Tracheal epithelial cell (primary cell): ENCODE measurements at places on chromosomes 2 and 18. TPM values are rescaled to one million over a fixed set of nuclear protein-coding genes. Genes with fewer than 3 reads are reported as not detected.

Gene PLCL1
- total RNA-seq = under 0.01 TPM in 1 of 2 replicates, not detected in the other

Gene IGFBP5
- 0.43 and 3.4 TPM in 2 replicates for total RNA-seq

Gene PRKAG3
- total RNA-seq = not detected in 2 replicates

Gene ERICH2
- 0.72 and 7.0 TPM in 2 replicates for total RNA-seq

Gene SLC25A12
- total RNA-seq = 11.1 and 14.1 TPM in 2 replicates

Gene SLC30A3
- total RNA-seq = not detected in 2 replicates

Gene GALR1
- not detected in 2 replicates for total RNA-seq

Gene FBXO48
- total RNA-seq = 0.24 and 0.64 TPM in 2 replicates

Gene PARD3B
- total RNA-seq = 1.1 and 2.7 TPM in 2 replicates

Gene ZC3H8
- total RNA-seq = 3.4 and 7.2 TPM in 2 replicates

Gene CPO
- total RNA-seq = not detected in 2 replicates

Gene G6PC2
- total RNA-seq = not detected in 2 replicates

Gene DSC3
- 260 and 288 TPM in 2 replicates for total RNA-seq

Gene CCL20
- total RNA-seq = 2.6 and 158 TPM in 2 replicates

Gene PECR
- total RNA-seq = 14.9 and 19.4 TPM in 2 replicates

Gene HTRA2
- total RNA-seq = 55.4 and 59.8 TPM in 2 replicates

Gene PREB
- total RNA-seq = 35.0 and 43.6 TPM in 2 replicates

Gene STPG4
- total RNA-seq = 0.24 TPM in 1 of 2 replicates, not detected in the other

Gene TRAK2
- total RNA-seq = 8.7 and 15.2 TPM in 2 replicates

Gene TMEM247
- total RNA-seq = not detected in 2 replicates

Gene MBOAT2
- total RNA-seq = 69.6 and 139 TPM in 2 replicates

Gene CD8B2
- total RNA-seq = not detected in 2 replicates

Gene PKDCC
- total RNA-seq = 1.3 and 1.9 TPM in 2 replicates

Gene LINC00305
- total RNA-seq = not detected in 2 replicates

Gene NOSTRIN
- total RNA-seq = 0.43 and 0.72 TPM in 2 replicates

Gene KCNG2
- not detected in 2 replicates for total RNA-seq

Gene GPR75
- total RNA-seq = 0.96 and 1.1 TPM in 2 replicates

Gene NCKAP5
- 0.43 and 0.96 TPM in 2 replicates for total RNA-seq

Gene TRABD2A
- 0.72 and 2.6 TPM in 2 replicates for total RNA-seq

Gene MPP4
- total RNA-seq = not detected in 2 replicates

Gene ABCG8
- total RNA-seq = under 0.01 TPM in 1 of 2 replicates, not detected in the other

Gene VWA3B
- under 0.01 TPM in 1 of 2 replicates, not detected in the other for total RNA-seq

Gene EPB41L3
- total RNA-seq = 0.43 and 12.5 TPM in 2 replicates

Gene ZNF385B
- not detected in 2 replicates for total RNA-seq

Gene COL3A1
- total RNA-seq = 0.43 and 2.7 TPM in 2 replicates

Gene CD28
- total RNA-seq = not detected in 2 replicates

Gene ATG9A
- 20.9 and 34.0 TPM in 2 replicates for total RNA-seq

Gene CACNB4
- under 0.01 and 0.21 TPM in 2 replicates for total RNA-seq

Gene PFN4
- total RNA-seq = 0.21 and 0.48 TPM in 2 replicates

Gene REEP1
- total RNA-seq = 0.24 TPM in 1 of 2 replicates, not detected in the other

Gene REL
- 8.7 and 12.1 TPM in 2 replicates for total RNA-seq

Gene LIMS3
- 2.1 and 4.3 TPM in 2 replicates for total RNA-seq

Gene NRP2
- 19.8 and 35.6 TPM in 2 replicates for total RNA-seq

Gene CD207
- not detected in 2 replicates for total RNA-seq
